ENCODE measurements at places on chromosomes 1 and 21.

GRCh38 chr1:46364612-46365011 is 24.0 kb downstream of the NSUN4 start:
- no peak for DNase-seq

GRCh38 chr1:82059959-82060358 is 259.2 kb downstream of the ADGRL2 start:
- no peak for DNase-seq

DNA sequence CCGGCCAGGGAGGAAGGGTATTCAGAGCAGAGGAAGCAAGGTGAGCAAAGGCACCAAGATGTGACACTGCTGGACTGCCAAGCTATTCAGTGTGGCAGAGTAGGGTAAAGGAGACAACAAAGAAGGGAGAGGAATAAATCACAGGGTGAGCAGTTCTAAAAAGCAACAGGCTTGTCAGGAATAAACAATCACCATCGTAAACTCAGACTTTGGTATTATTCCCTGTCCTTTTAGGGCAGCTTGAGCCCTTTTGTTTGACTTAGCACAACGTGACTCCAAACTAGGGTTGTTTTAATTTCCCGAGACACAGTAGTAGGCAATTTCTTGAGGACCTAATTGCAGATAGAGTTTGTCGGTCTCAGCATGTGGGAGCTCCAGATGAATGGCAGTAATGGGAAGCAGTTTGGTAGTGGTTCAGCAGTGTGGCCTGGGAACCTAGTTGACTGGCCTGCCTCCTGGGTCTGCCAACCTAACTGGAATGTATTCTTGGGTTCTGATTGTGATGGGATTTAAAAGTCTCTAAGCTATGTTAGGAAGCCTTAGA is 4.3 kb downstream of the CR1L start:
- DNase-seq = no peak

DNA sequence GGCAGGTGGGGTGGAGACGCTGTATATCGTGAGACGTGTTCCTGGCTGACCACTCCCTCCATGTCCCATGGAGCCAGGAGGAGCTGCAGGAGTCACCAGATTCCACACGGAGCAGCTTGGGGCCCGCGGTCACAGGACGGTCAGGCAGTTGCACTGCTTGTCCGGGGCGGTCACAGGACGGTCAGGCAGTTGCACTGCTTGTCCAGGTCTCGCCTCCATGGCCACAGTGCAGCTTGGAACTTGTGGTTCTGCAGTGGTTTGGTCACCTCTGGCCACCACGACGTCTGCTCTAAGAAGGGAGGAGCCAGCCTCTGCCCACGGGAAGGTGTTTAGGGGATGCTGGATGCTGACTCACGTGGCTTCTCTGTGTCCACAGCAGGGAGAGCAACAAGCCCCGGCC is 33.0 kb downstream of the SLX9 start:
- no peak for DNase-seq

DNA sequence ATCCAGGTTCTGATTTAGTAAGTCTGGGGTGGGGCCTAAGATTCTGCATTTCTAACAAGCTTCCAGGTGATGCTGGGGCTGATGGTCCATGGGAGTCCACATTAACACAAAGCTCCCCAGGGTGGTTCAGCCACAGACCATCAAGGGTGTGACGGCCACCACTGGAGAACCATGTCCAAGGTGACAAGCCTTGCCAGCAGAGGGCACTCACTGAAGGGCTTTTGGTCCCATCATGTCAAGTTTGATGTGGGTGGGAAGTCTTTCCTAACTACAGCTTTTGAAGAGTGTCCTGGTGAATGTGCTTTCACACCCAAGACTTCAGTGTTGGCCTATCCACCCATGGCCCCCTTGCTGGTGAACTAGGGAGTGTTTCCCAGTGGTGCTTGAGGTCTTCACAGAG is 67.1 kb downstream of the UBE2T start:
- DNase-seq = no peak

DNA sequence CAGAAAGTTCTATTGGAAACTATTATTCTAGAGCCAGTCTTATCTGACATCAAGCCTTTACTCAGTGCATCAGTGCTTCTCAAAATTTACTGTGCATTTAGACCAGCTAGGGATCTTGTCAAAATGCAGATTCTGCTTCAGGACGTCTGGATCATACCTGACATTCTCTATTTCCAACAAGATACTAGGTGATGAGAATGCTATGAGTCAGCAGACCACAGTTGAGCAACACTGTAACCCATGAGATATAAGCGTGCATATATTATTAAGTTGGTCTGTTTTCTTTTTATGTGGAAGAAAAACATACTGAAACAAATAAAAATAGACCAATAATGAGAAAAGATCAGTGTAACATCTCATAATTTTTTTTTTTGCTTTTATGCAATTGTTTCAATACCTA is 40.4 kb upstream of the KCNH1 start:
- no peak for DNase-seq

DNA sequence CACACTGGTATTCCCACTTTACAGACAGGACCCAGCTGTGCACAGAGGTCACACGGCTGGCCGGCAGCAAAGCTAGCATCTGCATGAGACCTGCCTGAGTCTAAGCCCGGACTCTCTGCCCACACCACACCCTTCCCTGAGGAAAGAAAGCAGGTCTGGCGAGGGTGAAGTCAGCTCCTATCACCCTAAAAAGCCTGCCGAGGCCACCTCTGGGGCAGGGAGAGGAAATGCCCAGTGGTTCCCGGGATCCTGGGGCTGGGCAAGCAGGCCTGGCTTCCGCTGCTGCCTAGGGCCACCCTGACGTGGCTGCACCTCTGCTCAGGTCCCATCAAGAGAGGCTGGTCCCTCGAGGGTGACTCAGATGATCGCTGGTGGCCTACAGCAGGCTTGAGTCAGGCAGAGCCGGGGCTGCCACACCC is 42.2 kb downstream of the RAP1GAP start:
- no peak for DNase-seq

GRCh38 chr21:36692114-36692834 is 6.6 kb upstream of the SIM2 start:
- DNase-seq = no peak

GRCh38 chr1:15352128-15352957 is 57.3 kb upstream of the EFHD2 start:
- DNase-seq = no peak

GRCh38 chr1:209633335-209633997 is 18.8 kb downstream of the LAMB3 start:
- no peak for DNase-seq

DNA sequence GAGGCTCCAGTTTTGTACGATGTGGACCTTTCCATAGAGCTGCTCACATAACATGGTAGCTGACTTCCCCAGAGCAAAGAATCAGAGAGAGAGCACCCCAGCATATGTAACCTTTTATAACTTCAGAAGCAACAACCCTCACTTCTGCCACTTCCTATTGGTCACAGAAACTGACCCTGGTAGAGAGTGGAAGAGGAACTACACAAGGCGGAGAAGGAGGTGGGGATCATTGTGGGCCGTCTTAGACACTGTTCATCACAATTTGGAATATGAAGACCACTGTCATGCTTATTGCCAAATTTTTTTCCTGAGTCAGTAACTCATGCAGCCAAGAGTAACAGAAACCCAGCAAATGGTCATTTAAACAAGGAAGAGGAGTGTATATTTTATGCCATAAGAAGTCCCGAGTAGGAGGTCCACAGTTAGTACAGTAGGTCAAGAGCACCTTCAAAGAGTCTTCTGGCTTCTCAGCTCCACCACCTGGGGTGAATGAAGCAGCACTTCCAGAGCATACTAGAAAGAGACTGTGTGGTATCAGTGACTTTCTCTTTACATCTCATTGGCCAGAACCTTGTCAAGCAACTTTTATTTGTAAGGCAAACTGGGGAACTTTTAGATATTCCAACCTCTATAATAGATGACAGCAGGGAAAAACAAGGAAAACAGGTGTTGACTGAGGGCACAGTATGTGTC is 71.8 kb downstream of the ODF2L start:
- no peak for DNase-seq

- no peak for DNase-seq
Measured at GRCh38 chr1:105260001-105260400, 1510.3 kb downstream of the AMY1C start.

GRCh38 chr1:180092931-180093650 is 61.6 kb upstream of the QSOX1 start:
- DNase-seq = no peak

- no peak for DNase-seq
Measured at GRCh38 chr1:40140211-40140973, 20.8 kb upstream of the RLF start.

DNA sequence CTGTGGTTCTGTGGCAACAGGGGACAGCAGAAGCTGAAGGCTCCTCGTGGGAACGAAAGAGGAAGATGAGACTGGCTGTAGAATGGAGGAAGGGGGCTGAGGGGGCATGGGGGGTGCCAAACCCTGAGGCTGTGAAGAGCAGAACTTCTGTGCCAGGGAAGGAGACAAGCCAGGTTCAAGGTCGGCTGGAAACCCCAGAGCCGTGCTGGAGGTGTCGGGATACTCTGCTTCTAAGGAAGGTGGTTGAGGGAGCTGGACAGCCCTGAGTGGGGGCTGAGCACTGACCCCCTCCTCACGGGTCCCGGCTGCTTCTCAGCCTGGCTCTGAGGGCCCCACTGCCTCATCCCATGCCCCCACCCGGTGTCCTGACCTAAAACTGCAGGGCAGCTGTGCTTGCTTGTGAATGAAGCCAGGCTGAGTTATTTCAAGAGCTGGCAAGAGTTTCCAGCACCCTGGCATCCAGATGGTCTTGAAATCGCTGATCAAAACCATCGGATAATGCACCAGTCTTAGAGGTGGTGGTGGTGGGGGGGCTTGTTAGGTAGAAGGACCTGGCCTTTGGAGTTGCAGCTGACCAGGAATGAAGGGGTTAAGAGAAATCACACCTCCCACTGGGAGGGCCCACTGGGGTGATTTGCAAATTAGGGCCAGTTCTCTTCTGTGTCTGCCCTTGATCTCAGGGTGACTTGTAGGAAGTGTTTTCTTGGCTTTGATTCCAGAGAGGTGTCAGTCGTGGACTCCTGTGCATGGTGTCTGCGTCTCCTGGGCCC is 218.9 kb upstream of the C1orf174 start:
- no peak for DNase-seq

DNA sequence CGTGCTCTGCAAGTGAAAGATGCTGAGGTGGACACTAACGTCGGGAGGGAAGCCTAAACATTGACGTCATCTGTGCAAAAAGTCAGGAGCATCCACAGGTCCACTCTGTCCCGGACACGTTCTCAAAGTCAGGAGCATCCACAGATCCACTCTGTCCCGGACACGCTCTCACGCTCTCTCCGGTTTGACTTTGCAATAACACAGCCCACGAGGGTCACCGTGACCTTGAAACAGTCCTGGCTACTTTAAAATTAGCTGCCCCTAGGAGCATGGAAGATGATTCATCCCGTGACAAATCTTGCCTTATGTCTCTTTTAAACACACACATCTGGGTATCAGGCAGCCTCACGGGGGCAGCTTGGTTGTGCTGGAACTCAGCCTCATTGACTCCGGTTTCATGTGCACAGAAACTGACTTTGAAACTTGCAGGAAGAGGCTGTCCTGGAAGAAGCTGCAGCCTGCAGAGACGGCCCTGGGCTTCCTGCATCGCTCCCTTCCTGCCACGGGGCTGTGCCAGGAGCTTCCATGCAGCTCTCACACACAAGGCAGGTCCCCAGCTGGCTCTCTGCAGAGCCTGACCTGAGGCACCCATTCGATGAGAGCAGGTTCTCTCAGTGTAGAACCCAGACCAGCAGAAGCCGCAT is 18.1 kb upstream of the COL18A1 start:
- no peak for DNase-seq

DNA sequence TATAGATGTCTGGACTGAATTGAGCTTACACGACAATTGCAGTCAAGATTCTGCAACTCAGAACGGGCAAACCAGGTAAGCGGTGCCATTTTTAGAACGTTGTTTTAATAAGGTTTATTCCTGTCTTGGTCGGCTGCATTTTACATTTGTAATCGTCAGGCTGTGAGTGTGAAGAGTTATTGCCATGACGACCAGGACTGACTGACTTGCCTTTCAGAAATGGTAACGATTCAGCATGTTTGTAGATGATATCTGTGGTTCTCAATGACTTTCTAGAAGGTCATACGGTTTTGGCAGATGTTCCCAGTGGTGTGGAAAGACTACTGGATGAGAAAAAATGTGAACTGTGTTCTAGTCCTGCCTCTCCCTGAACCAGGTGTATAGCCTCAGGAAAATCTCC is 271.3 kb upstream of the B3GALT2 start:
- DNase-seq = no peak

DNA sequence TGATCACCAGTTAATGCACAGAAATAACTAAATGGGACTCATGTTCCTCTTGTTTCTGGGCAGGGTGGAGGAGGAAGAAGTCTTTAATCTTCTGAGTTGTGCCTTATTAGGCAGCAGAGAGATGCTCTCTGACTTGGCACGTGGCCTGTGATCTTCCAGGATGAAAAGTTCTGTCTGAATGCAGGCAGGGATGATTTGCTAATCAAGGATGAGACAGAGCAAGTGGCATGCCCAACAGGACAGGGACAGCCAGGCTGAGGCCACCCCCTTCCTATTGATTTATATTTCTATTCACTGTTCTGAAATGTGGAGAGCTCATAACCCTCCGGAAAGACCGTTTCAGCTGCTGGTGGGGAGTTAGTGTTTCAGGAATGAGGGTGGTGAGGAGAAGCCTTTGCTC is 477.8 kb upstream of the CAMK1G start:
- DNase-seq = no peak

- DNase-seq = no peak
Measured at GRCh38 chr21:40976198-40977109, 129.5 kb upstream of the DSCAM start.

GRCh38 chr1:217027403-217028080 is 304.3 kb upstream of the ESRRG start:
- no peak for DNase-seq

GRCh38 chr1:197837911-197838310 is 62.6 kb upstream of the DENND1B start:
- no peak for DNase-seq

- DNase-seq = no peak
Measured at GRCh38 chr1:27607239-27607804, 3.4 kb upstream of the AHDC1 start.

GRCh38 chr1:100735244-100735643 is 15.7 kb downstream of the VCAM1 start:
- DNase-seq = no peak

- peak; percentile 17 for DNase-seq
Measured at GRCh38 chr1:1577367-1578011, 2.8 kb upstream of the SSU72 start.

DNA sequence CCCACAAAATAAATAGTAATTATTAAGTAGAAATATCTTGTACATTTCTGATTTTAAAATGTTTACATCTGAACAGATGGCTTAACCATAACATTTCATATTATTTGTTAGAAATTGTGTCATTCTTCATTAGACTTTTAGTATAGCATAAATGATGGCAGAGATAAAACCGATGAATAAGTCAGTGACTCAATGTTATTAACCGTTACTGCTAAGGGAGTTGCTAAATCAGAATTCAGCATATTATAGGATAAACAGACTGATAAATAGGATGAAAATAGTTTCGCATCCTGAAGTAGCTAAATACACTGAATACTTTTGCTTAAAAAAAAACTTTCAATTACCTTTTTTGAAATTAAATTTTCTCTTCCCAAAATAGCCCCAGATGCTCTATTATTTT is 610.6 kb upstream of the ZP4 start:
- no peak for DNase-seq

GRCh38 chr21:16579538-16579937 is 849.8 kb downstream of the USP25 start:
- DNase-seq = no peak

- DNase-seq = no peak
Measured at GRCh38 chr1:3718764-3719163, 33.5 kb upstream of the CCDC27 start.

GRCh38 chr1:20141001-20141400 is 1.9 kb downstream of the PLA2G2F start:
- DNase-seq = no peak

- DNase-seq = no peak
Measured at GRCh38 chr1:87799451-87799850, 470.8 kb downstream of the LMO4 start.

- no peak for DNase-seq
Measured at GRCh38 chr1:162191396-162192305, 122.2 kb downstream of the NOS1AP start.

Data from NCI-H2171 (cell line).